Central memory CD4-positive, alpha-beta T cell (primary cell): ENCODE measurements at places on chromosomes 11 and 22.
A peak's percentile ranks its signal among the peaks of the same experiment; 100 is the strongest.

- DNase-seq, result peak; percentile 59
Measured at GRCh38 chr11:65551572-65552387, 6.4 kb downstream of the LTBP3 start.

- DNase-seq, result no peak
Measured at GRCh38 chr11:122724520-122724919, 69.0 kb downstream of the UBASH3B start.

- no peak for DNase-seq
Measured at GRCh38 chr22:39453765-39454378, 2.9 kb upstream of the MGAT3 start.

DNA sequence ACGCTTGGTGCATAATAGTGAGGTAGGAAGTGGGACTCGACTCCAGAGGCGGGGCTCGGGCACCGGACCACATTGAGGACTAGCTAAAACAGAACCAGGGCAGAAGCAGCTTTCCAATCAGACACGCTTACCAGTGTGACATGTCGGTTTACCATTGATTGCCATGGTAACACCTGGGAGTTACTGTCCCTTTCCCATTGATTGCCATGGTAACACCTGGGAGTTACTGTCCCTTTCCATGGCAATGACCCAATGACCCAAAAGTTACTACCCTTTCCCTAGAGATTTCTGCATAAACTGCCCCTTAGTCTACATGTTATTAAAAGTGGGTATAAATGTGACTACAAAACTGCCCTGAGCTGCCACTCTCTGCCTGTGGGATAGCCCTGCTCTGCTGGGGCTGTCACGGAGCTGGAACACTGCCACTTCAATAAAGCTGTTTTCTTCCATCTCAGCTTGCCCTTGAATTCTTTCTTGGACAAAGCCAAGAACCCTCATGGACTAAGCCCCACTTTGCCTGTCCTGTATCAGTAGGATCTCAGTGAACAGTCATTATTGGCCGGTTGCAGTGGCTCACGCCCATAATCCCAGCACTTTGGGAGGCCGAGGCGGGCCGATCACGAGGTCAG is 77.4 kb upstream of the CRYBB3 start:
- DNase-seq, result no peak

GRCh38 chr11:127791844-127792243 is 791.3 kb upstream of the KIRREL3 start:
- no peak for DNase-seq

GRCh38 chr22:42702675-42703074 is 18.0 kb downstream of the A4GALT start:
- DNase-seq, result no peak

- DNase-seq, result peak; percentile 90
Measured at GRCh38 chr11:65888163-65888814, at the start of gene FIBP. Gene FIBP (minus strand): TSS chr11:65888471. CDS start chr11:65888418, 53 bp downstream.

- DNase-seq, result peak; percentile 69
Measured at GRCh38 chr11:66068154-66068821, 1.8 kb upstream of the PACS1 start.

- no peak for DNase-seq
Measured at GRCh38 chr11:93743291-93743690, 1.8 kb downstream of the C11orf54 start.

GRCh38 chr11:17408641-17409040 is 20.2 kb upstream of the KCNJ11 start:
- no peak for DNase-seq

DNA sequence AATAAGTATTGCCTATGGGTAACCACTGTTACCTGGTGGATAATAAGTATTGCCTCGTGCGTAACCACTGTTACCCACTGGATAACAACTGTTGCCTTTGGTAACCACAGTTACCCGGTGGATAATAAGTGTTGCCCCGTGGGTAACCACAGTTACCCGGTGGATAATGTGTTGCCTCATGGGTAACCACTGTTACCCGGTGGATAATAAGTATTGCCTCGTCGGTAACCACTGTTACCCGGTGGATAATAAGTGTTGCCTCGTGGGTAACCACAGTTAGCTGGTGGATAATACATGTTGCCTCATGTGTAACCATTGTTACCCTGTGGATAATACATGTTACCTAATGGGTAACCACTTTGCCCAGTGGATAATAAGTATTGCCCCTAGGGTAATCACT is 9.8 kb upstream of the NXPE4 start:
- no peak for DNase-seq

DNA sequence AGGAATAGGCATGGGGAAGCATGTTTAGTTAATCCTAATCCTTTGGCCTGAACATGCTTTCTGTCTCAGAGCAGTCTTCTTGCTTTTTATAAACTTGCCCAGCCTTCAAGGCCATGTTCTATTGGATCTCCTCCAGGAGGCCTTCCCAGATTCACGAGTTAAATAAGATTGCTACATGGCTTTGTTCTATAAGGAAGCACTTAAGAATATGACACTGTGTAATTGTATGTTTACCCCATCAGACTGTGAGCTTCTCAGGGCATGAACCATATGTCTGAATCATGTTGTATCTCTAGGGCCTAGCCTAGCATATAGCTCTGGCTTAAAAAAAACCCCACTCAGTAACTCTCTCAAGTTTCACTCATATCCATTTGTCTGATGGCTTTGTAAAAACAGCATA is 26.4 kb upstream of the UCP3 start:
- DNase-seq, result no peak

GRCh38 chr22:41917903-41918791 is 3.3 kb upstream of the SHISA8 start:
- DNase-seq, result no peak
